Left hindlimb (tissue), 1 donor: ENCODE measurements at places on chromosomes 2 and 18.

- no peak for DNase-seq
Observed at GRCh38 chr2:118056165-118056534, 32.1 kb upstream of the INSIG2 start.

DNA sequence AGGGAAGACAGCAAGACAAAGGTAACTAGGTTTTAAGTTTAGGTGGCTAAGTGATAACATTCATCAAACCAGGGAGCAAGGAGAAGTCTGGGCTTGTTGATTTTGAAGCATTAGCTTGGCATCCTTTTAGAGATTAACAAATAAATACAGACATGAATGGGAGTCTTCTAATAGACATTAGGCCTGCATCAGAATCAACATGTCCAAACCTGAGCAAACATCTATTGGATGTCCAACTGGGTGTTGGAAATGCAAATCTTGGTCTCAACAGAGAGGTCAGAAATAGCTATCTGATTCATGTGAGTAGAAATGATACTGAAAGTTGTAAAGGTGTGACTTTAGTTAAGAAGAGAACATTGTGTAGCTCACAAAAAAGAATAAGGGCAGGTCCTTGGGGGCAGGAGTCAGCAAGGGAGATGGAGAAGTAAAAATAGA lies 85.5 kb upstream of the RND3 start:
- no peak for DNase-seq

- DNase-seq: no peak
Observed at GRCh38 chr2:130241041-130241707, 42.9 kb upstream of the TUBA3E start.

- no peak for DNase-seq
Observed at GRCh38 chr2:54466870-54467269, 10.7 kb downstream of the SPTBN1 start.

DNA sequence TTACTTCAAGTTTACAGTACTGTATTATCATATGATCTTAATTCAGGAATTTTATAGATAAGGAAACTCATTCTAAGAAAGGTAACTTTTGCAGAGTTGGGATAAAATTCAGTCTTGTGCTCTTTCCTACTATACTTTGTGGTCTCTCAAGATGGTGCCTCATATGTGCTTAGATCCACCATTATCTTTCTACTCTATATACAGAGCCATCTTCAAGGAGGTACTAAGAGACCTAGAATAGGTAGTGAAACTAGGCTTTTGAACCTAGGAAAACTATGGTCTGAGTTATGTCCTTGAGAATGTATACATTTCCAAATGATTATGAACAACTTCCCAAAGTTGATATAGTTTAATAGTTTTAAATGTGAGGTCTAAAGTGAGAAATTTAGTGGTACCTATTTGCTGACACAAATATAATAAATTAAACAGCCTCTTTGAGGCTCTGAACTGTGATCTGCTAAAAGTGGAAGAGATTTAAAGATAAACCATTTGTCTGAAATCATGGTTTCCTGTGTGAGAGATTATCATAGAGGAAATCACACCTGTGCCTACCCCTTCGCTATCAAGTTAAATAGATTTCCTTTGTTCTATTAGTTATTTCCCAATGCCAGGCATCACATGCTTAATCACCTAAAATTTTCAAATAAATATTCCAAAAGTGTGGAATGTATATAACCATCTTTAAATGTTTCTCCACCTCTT lies 27.2 kb downstream of the ACAA2 start:
- DNase-seq: no peak

DNA sequence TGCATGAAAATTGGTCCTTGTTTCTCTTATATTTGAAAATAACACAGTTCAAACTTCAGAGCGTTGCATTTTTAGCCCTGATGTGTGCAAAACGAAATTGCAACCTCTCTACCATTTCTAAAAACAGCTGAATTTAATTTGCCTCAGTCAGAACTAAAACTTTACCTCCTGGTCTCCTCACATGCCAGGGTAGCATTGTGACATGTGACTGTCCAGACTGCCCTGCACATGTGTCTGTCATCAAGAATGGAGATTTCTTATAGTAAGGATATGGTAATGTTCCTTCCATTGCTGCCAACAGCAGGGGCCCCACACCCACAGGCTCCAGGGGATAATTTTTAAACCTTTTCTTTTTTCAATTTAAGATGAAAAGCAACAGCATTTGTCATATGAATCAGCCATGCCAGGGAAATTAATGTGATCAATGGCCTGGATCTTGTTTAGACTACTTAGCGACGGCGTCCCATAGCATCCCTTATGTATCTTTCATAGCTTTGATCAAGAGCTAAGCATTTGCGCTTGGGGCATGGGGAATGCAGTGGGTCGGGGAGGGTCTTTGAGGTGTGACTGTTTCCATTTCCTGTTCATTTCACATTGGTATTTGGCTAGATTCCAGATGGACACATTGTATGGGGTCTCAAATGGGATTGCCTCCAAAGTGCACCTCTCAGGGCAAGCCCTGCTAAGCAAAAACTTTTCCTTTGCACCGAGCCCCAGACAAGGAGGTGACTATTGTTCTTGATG lies 92.4 kb upstream of the RASGRP3 start:
- DNase-seq: no peak

DNA sequence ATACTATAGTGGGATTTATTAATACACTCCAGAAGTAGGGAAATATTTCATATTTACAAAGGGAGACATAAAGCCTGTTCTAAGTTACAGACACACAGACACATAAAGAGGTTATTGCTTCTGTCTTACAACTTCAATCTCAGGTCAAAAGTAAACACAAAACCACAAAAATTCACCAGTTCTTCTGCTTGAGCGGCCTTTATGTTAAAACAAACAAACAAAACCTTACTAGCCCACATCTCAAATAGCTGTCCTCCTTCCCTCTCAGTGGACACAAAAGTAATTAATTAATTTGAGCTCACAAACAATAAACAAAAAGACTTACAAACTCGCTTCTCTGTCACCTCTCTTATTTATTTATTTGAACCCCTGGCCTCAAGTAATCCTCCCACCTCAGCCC lies 1.5 kb upstream of the ASNSD1 start:
- no peak for DNase-seq

GRCh38 chr18:78859686-78860085 lies 119.9 kb upstream of the SALL3 start:
- no peak for DNase-seq

DNA sequence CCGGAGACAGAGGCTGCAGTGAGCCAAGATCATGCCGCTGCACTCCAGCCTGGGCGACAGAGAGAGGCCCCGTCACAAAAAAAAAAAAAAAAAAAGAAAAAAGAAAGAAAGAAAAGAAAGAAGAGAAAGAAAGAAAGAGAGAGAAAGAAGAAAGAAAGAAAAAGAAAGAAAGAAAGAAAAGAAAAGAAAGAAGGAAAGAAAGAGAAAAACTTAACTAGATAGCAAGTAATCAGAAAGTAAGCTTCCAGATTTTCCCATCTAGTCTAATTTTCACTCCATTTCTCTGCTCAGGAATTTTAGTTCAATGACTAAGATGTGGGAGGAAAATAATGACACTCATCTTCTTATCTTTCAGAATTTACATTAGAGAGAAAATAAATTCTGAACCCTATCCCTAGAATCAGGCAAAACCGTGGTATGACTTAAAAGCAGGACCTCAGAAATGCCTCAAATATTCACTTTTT lies 2.4 kb downstream of the GFPT1 start:
- DNase-seq: no peak

DNA sequence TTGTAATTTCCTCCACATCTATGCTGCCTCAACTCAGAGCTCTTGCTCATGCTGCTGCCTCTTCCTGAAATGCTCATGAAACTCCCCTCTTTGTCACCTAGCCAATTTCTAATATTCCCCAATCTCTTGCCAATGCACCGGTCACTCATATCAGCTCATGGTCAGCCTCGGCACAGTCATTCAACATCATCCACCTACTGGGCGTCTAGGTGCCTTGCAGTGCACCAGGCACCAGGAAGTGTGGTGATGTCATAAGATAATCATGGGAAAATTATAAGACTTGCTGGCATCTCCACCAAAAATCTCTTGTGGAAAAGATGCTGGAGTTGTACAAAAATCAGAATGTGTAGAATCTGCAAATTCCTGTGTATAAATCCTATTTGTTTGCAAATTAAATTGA lies 52.6 kb upstream of the RAB27B start:
- DNase-seq: no peak

DNA sequence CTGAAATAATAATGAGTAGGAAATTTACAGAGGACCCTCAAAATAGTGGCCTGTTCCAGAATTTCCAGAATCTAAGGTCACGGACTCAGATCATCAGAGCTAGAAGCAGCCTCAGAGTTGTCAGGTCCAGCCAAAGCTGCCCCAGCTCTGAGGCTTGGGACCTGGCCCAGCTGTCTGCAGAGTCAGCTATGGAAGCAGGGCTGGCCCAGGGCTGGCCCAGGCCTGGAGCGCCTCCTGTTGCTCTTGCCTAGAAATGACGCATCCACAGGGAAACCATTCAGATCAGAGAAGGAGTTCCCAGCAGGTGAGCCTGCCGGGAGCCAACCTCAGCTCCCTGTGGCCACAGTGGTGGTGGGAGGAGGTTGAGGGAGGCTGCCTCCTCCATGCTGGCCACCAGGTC lies 106.7 kb upstream of the ARL4C start:
- DNase-seq: no peak

DNA sequence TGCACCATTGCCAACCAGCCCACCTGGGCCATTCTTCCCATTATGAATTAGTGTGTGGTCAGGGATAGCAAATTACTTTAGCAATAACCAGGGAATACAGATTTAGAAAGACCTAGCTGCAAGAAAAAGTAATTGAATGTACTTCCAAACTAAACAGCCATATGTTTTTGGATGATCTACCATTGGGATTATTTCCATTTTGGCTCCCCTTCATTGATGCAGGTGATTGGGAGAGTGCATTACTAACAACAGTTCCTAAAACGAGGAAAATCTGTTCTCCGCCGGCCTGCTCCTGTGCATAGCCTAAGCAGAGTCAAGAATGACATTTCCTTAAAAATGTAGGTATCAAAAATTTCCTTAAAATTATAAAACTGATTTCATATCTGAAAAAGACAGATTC lies 58.5 kb downstream of the MAIP1 start:
- no peak for DNase-seq

GRCh38 chr2:168315331-168316072 lies 68.1 kb upstream of the STK39 start:
- DNase-seq: no peak

DNA sequence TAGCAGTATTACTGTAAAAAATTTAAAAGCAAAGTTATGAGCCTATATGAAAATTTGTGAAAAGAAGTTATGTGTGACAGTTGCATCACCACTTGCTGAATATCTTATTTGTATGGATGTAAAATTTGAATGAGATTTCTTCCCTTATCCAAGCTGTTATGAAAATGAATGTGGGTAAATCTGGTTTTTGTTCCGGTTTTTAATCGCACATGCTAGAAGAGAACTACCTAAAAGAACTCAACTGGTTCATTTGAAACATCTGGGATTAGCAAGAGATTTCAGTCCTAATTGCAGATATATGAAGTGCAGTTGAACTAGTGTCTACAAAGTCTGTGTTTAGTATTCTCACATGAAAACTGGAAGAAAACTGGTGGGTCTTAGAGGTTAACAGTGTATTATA lies 467.1 kb upstream of the SPHKAP start:
- no peak for DNase-seq

DNA sequence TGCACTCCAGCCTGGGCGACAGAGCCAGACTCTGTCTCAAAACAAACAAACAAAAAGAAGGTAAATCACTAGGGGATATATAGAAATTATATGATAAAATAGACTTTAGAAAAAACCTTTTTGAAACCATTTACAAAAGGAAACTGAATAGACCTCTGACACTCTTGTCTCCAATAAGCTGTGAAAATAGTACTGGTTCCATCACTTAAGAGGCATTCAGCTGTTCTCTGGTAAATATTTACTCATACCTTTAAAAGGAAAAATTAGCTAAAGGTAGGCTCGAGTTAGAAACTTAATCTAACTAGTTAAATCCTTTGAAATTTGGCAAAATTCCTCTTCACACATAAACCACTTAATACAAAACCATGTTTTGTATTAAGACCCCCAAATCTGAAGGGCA lies 21.4 kb downstream of the RAB27B start:
- DNase-seq: no peak

DNA sequence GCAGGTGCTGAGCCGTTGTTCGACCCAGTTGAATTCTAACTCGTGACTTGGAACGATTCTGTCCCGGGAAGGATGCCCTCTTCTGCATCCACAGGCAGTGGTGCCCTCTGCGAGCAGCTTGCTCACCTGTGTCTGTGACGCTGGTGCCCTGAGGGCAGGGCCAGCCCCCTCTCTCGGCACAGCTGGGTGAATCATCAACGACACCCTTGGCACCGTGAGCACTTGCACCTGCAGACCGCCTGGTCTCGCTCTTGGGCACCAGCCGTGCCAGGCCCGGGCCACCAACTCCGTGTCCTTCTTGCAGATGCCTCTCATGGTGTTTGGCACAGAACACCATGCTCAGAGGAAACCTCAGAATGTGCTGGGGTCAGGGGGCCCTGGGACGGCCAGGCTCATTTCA lies 75.0 kb downstream of the SLC66A2 start:
- peak; percentile 17 for DNase-seq

GRCh38 chr2:232139171-232139594 lies 177.7 kb downstream of the DIS3L2 start:
- no peak for DNase-seq

GRCh38 chr2:174678395-174678794 lies 80.8 kb upstream of the WIPF1 start:
- DNase-seq: no peak

GRCh38 chr2:70089983-70090525 lies 2.8 kb downstream of the PCBP1 start:
- no peak for DNase-seq

- no peak for DNase-seq
Observed at GRCh38 chr18:60471652-60472051, 99.1 kb upstream of the MC4R start.

DNA sequence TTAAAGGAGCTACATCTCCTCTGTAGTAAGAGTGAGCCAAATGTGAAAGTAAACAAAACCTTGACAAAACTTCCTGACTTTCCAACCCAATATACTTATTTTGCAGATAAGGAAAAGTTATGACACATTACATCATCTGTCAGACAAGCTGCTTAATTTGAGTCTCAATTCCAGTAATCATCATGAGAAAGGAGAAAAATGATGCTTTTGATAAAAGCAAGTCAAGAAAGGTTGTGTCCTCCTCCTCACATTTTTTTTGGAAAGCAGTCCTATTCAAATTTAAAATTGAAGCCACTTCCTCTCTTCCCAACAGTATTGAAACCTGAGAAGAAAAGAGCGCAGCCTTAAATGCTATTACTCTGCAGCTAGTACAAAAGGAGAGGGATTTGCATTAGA lies 519.6 kb downstream of the LRP1B start:
- DNase-seq: no peak

GRCh38 chr2:104733226-104733943 lies 120.5 kb upstream of the POU3F3 start:
- no peak for DNase-seq

GRCh38 chr2:108958002-108958401 lies 31.0 kb downstream of the EDAR start:
- DNase-seq: no peak

DNA sequence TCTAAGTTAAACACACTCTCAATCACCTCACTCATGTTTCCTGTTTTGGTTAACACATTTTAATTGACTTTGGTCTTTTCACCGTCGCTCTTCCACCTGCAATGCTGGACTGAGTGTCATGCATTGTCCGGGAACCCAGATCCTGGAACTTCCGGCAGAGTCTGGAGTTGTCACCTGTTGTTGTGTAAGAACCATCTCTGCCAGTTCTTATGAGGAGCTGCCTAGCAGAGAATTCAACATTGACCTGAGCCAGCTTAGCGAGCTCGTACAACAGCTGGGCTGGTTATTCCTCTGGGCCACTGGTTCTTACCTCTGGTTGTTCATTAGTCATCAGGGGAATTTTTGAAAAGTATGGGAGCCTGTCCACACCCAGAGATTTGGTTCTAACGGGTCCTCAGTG lies 75.7 kb downstream of the BCL2L11 start:
- no peak for DNase-seq
